ENCODE measurements at places on chromosomes 2 and 18. TPM values are rescaled to one million over a fixed set of nuclear protein-coding genes. Genes with fewer than 3 reads are reported as not detected.

Gene RMND5A
- total RNA-seq, result 48.5 TPM

Gene CAPN14
- total RNA-seq, result 35.1 TPM

Gene RAPH1
- total RNA-seq, result 19.5 TPM

Gene ZNF385B
- not detected for total RNA-seq

Gene VWC2L
- total RNA-seq, result not detected

Gene SKA1
- 0.26 TPM for total RNA-seq

Gene ATF2
- 32.1 TPM for total RNA-seq

Gene TRIM54
- total RNA-seq, result not detected

Gene MDH1
- 109 TPM for total RNA-seq

Gene PRSS56
- total RNA-seq, result not detected

Gene LYG1
- total RNA-seq, result 0.77 TPM

Gene NT5DC4
- not detected for total RNA-seq

Gene CDCA7
- 2.4 TPM for total RNA-seq

Gene MEP1B
- total RNA-seq, result not detected

Gene DNER
- total RNA-seq, result 1.8 TPM

Gene SERPINB2
- total RNA-seq, result 64.6 TPM

Gene IL1R1
- 1.6 TPM for total RNA-seq

Gene TIA1
- 58.7 TPM for total RNA-seq

Gene RAB27B
- 65.5 TPM for total RNA-seq

Gene PAX8
- total RNA-seq, result not detected

Gene CTLA4
- not detected for total RNA-seq

Gene SNTG2
- not detected for total RNA-seq

Gene TUBA4B
- total RNA-seq, result not detected

Gene SERPINE2
- total RNA-seq, result 85.8 TPM

Gene VIT
- not detected for total RNA-seq

Gene KATNAL2
- total RNA-seq, result under 0.01 TPM

Gene IL36A
- 6.3 TPM for total RNA-seq

Gene CHRND
- not detected for total RNA-seq

Gene GREB1
- total RNA-seq, result under 0.01 TPM

Gene RGPD3
- total RNA-seq, result 0.26 TPM

Gene MGAT4A
- total RNA-seq, result 6.0 TPM

Gene OTOS
- total RNA-seq, result not detected

Gene EVA1A
- 4.6 TPM for total RNA-seq

Gene NMUR1
- not detected for total RNA-seq

Gene POTEI
- total RNA-seq, result not detected

Gene EGR4
- total RNA-seq, result not detected

Gene PTPRM
- total RNA-seq, result 76.3 TPM

Gene ZSWIM2
- not detected for total RNA-seq

Gene ATG16L1
- total RNA-seq, result 36.6 TPM

Gene CACNB4
- 0.53 TPM for total RNA-seq

Gene ASIC4
- 0.53 TPM for total RNA-seq

Gene WNT10A
- total RNA-seq, result 2.4 TPM

Gene FAM110C
- 9.2 TPM for total RNA-seq

Gene UPP2
- not detected for total RNA-seq

Gene MERTK
- 3.9 TPM for total RNA-seq

Gene CERKL
- total RNA-seq, result not detected

Gene SEMA4C
- total RNA-seq, result 7.8 TPM

Gene ERBB4
- under 0.01 TPM for total RNA-seq

Gene SERPINB4
- total RNA-seq, result 15.7 TPM

Gene IL36B
- total RNA-seq, result not detected

Gene RNF144A
- total RNA-seq, result 0.13 TPM

Gene IFT172
- total RNA-seq, result 5.5 TPM

Gene POTEC
- under 0.01 TPM for total RNA-seq

Gene OTOF
- total RNA-seq, result not detected

Measured in bronchial epithelial cell (primary cell).